ENCODE measurements at places on chromosomes 12 and 14.

DNA sequence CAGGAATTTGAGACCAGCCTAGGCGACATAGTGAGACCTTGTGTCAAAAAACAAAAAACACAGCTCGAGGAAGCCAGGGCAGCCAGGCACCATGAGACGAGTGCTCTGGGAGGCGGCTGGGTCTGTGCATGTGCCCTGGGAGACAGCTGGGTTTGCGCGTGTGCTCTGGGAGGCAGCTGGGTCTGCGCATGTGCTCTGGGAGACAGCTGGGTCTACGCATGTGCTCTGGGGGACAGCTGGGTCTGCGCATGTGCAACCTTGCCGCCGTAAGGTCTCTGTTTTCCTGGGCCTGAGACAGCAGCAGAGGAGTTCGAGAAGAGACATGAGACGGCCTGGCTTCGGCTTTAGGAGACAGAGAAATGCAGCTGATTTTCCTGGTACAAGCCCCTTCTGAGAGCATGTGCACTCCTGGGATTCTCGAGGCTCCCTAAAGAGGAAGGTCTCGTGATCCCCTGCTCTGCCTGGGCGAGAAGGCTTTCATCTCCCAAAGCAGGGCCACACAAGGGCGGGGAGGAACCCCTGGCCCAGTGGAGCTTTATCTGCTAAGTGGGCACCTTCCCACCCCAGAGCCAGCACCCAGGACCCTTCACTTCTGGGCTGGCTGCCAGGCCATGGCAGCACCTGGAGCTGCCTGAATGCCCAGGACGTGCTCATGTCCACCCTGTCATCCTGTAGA, 3.5 kb upstream of the BDKRB1 start:
- no peak for DNase-seq

- DNase-seq, result peak; percentile 32
Measured at GRCh38 chr12:46983959-46984841, 95.2 kb upstream of the PCED1B start.

- no peak for DNase-seq
Measured at GRCh38 chr12:108076556-108076955, 52.5 kb upstream of the WSCD2 start.

DNA sequence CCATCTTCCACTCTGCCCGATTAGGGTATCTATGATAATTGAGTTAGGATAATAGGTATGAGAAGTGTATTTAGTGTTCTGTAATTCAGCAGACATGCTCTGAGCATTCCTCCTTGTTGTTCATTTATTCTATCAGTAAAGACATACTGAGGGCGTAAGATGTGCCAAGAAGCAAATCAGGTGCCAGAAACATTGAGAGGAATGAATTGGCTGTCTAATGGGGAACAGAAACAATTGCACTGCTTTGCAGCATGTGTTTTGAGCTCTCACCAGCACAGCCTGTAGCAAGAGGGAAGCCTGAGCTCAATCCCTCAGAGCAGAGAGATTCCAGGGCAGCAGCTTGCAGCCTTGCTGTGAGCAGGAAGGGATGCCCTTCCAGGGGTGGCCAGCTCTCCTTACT, 589.3 kb downstream of the BCL11B start:
- no peak for DNase-seq

GRCh38 chr14:21589317-21589716, 9.4 kb upstream of the OR10G3 start:
- DNase-seq, result no peak

- DNase-seq, result no peak
Measured at GRCh38 chr14:92688434-92689375, 59.7 kb downstream of the LGMN start.

DNA sequence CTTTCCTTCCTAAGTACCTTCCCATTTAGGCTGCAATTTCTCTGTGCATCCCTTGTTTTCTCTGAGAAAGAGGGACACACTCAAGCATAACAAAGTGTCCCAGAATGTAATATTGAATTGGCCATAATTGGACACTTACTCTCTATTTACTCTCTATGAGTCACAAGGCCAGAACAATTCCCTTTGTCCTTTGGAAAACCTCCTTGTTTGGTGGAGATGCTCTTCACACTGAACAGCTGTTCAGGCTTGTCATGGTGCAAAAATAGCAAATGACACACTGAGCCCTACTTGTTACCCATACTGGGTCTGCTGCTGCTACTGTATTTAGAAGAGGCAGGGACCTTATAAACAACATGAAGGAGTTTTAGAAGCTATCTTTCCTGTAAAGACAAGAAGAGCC, 1590.5 kb upstream of the TMEM132C start:
- no peak for DNase-seq

DNA sequence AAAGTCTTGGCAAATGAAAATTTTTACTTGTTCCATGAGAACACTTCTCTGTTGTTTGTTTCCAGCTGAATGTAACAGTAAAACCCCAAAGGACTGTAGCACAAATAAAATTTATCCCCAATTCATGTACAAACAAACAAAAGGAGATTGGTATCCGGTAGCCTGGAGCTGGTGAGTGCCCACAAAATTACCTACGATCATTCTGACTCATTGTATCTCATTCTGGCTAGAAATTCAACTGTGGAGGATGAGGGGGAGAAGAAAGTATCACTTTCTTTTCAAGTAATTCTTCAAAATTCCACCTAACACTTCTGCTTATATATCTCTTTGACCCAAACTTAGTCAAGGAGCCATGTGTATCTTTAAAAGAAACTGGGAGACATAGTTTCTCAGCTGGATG, 268.5 kb downstream of the ALG10B start:
- DNase-seq, result no peak

DNA sequence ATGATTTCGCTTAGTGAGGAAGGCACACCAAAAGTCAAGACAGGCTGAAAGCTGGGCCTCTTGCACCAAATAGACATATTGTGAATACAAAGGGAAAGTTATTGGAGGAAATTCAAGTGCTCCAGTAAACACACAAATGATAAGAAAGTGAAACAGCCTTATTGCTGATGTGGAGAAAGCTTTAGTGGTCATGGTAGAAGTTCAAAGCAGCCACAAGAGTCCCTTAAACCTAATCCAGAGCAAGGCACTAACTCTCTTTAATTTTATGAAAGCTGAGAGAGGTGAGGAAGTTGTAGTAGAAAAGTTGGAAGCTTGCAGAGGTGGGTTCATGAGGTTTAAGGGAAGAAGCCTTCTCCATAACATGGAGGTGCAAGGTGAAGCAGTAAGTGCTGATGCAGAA, 988.3 kb downstream of the VRK1 start:
- DNase-seq, result no peak

- no peak for DNase-seq
Measured at GRCh38 chr12:109738209-109738608, 24.6 kb downstream of the FAM222A start.

- no peak for DNase-seq
Measured at GRCh38 chr12:84408936-84409335, 503.7 kb downstream of the SLC6A15 start.

DNA sequence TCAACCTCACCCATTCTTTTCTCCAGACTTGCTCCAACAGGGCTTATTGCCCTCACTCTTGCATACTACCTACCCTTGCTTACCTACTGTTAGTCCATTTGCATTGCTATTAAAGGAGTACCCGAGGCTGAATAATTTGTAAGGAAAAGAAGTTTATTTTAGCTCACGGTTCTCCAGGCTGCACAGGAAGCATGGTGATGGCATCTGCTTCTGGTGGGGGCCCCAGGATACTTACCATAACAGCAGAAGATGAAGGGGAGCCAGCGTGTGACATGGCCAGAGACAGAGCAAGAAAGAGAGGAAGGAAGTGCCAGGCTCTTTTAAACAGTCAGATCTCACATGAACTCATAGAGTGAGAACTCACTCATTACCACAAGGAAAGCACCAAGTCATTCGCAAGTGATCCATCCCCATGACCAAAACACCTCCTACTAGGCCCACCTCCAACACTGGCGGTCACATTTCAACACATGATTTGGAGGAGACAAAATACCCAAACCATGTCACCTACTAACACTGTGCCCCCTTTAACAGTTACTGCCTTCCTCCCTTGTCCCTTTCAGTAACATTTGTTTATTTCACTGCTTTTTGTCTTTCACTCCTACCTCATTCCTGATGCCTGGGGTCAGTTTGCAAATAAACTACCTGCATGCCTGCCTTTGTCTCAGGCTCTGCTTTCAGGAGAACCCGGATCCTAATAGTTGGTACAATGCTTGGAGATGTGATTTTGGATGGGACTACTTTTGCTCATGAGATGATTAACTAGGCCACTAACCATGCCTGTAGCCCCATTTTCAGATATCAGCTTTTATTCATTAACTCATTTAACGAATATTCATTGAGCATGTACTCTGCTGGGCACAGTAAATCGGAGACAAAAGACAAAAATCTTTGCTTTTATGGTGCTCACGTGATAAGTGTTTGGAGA, 41.6 kb upstream of the CSRP2 start:
- no peak for DNase-seq

GRCh38 chr12:91871751-91872150, 273.9 kb downstream of the BTG1 start:
- DNase-seq, result no peak

GRCh38 chr14:103495854-103496253, 26.8 kb downstream of the CKB start:
- DNase-seq, result no peak

- DNase-seq, result no peak
Measured at GRCh38 chr12:57158665-57159064, 11.2 kb upstream of the LRP1-AS start.

DNA sequence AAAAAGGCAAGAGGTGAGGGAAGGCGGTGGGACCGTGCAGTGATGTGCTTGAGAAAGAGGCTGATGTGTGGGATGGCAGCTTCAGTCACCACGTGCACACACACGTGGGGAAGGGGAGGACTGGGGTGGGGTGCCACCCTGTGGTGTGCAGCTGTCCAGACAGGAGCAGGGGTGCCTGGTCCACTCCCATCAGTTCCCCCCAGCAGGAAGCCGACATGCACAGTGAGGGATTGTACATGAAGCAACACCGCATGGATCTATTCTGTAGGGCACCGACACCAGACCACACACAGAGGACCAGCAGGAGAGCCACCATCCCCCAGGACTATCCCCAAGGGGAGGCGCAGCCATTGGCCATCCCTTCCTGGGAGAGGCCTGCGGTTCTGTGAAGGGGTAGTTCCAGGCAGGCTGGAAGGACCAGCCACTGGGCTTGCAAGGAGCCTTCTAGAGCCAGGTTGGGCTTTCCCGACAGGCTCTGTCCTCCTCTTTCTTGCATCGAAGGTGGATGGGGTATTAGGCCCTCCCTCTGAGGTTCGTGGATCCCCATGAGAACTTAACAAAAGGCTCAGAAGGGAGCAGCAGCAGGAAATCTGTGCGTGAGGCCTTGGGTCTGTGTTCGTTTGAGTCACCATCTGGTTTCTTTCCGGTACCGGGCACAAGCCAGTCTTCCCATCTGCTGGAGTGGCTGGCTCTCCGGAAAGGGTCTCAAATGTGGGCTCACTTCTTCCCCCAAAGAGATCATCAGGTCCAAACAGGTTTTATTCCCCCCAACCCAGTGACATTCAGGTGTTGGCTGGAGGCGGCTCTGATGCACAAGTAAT, 59.8 kb downstream of the PLEKHG3 start:
- DNase-seq, result no peak

- DNase-seq, result no peak
Measured at GRCh38 chr14:89651805-89652204, 234.8 kb upstream of the FOXN3 start.

- DNase-seq, result no peak
Measured at GRCh38 chr14:90491911-90492531, 95.2 kb downstream of the CALM1 start.

- no peak for DNase-seq
Measured at GRCh38 chr14:105473033-105473676, 1.5 kb upstream of the CRIP2 start.

DNA sequence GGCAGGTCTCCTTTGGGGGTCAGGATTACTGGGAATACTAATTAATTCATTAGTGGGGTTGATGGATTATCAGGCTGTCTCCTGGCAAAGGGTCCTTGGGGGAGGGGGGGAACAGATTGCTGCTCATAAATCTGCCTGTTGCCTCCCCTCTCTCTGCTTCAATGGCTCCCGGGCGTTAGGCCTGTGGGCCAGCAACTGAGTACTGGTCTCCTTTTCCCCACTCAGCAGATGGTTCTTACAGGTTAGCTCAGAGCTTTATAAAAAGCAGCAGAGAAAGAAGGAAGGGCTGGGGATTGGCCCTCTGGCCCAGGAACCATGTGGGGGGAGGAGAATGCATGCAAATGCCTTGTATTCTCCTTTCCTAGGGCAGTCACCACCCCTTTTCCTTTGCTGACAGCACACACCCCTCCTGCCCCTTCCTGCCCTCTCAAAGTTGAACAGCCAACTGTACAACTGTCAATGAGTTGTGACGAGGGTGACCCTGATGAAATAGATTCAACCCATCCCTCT, 2.3 kb upstream of the NEUROD4 start:
- DNase-seq, result no peak

DNA sequence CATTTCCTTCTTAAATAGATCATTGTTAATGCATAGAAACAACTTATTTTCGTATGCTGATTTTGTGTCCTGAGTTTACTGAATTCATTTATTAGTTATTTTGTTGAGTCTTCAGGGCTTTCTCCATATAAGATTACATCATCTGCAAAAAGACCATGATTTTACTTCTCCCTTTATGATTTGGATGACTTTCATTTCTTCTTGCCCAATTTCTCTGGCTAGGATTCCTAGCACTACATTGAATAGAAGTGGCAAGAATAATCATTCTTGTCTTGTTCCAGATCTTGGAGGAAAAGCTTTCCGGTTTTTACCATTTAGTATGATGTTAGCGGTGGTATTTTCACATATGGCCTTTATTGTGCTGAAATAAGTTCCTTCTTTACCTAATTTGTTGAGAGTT, 303.0 kb upstream of the RTL1 start:
- no peak for DNase-seq

DNA sequence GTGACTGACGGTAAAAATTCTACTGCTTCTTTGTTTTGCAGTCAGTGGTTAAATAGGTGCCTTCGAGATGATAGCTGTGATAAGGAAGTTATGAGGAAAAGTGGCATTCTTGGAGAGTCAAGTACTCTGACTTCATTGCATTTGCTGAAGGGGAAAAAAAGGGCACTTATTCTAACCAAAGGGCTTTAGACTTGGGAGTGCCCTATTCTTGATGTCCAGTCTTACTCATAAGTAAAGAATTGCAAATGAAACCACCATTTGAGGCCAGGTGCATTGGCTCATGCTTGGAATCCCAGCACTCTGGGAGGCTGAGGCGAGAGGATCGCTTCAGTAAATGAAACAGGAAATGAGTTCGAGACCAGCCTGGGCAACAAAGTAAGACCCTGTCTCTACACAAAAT, 40.3 kb downstream of the BRAP start:
- DNase-seq, result no peak

DNA sequence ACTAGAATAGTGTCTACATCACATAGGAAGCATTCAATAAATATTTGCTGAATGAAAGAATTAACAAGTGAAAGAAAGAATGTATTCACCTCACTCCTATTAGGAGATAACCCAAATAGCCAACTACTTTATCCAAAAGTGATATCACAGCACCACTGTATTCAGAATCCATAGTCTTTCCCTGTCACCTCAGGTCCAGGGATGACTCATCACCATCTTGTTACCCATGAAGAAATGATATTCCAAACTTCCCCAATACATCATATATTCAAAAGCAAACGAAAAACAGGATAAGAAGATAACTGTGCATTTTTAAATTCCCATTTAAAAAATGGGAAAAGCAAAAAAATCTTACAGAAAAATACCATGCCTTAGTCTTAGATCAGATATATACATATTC, 39.1 kb downstream of the TXNDC16 start:
- no peak for DNase-seq

Measured in CD4-positive, alpha-beta T cell treated with Interleukin-15 for 4 hours (primary cell).